Effector memory CD4-positive, alpha-beta T cell (primary cell): ENCODE measurements at places on chromosomes 6 and 20.
A peak's percentile ranks its signal among the peaks of the same experiment; 100 is the strongest.

DNA sequence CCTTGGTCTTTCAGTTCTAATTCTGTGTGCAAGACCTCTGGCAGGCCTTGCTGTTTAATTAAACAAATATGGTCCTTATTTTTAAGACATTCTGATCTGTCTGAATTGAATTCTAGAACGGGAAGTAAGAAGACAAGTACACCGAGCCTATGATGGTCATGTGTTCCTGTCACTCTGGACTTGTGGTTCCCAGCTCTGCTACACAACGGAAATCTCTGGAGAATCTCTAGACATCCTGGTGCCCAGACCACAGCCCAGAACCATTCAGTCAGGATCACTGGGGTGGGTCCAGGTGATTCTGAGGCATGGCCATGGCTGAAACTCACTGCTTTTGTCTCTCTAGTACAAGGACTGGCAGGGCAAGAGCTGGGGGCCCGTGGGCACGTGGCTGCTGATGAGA is 15.9 kb upstream of the KCNK16 start:
- no peak for DNase-seq

GRCh38 chr6:134822920-134823709 is 126.8 kb downstream of the ALDH8A1 start:
- DNase-seq, result no peak

- no peak for DNase-seq
Measured at GRCh38 chr6:139240161-139241010, 51.4 kb downstream of the TXLNB start.

DNA sequence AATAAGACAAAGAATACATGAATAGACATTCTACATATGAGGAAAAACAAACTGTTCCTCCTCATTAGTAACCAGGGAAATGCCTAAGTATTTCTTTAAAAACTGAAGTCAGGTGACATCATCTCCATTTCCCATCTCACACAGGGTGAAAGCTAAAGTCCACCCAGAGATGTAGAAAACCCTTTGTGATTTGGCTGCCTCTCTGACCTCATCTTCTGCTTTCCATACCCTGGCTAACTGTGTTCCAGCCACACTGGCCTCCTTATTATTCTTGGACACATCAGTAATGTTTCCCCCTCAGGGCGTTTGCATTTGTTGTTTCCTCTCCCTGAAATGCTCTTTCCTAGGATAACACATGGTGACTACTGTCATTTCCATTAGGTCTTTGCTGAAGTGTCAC is 40.4 kb downstream of the ESF1 start:
- no peak for DNase-seq

DNA sequence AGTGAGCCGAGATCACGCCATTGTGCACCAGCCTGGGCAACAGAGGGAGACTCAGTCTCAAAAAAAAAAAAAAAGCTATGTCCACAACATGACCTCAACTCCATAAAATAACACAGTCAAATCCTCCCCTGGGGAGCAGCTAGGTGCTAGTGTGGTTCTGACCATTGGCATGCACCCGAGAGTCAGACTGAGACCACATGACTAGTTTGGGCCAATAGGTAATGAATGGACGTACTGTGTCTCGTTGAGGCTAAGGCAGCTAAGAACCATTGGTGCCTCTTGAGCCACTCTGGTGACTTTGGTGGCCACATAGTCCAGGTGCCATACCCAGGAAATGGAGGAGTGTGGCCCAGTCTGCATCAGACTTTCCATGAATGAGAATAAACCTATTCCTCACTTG is 40.3 kb downstream of the ATP9A start:
- DNase-seq, result no peak

GRCh38 chr20:17314264-17314663 is 87.4 kb downstream of the PCSK2 start:
- DNase-seq, result no peak

- DNase-seq, result no peak
Measured at GRCh38 chr6:148700047-148700715, 46.6 kb upstream of the UST start.

GRCh38 chr20:34978092-34978744 is 22.6 kb downstream of the MYH7B start:
- no peak for DNase-seq

- no peak for DNase-seq
Measured at GRCh38 chr20:3753501-3754275, 13.9 kb downstream of the ADISSP start.

DNA sequence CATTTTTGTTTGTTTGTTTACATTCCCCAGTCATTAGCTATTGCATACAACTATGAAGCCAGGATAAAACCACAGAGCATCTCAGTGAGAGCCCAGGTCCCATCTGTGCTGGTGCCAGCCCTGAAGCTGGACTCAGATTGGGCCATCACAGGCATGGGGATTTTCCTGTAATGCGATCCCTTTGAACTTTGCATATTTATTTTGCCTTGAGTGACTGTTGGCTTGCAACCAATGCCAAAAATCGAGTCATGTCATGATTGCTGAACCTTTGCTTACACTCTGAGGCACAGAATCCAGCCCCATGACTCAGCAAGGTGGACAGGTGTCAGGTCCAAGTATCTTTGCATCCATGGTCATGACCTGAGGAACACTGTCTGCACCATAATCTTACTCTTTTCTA is 46.2 kb upstream of the GGTLC1 start:
- no peak for DNase-seq

GRCh38 chr20:17835934-17836300 is 132.7 kb downstream of the SNX5 start:
- DNase-seq, result no peak

DNA sequence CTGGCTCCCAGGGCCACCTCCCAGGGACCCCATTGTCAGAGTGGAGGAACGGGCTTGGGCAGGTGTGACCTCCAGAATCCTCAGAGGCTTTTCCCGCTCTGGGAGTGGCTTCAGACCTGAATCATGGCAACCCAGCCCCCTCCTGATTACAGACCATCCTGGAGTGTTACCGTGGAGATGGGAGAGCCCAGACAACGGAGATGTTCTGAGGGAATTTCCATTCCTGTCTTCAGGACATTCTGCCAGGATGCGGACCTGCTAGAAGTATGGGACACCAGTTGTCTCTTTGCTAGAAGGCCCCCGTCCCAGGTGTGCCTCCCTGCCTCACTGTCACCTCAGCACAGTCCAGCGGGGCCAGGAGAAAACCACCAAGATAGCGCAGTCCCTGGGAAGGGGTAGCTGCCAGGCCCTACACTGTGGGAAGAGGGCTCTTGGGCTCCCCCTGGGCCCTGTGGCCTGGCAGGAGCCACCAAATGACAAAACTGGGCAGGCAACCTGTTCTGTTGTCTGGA is 109.9 kb downstream of the PSMB1 start:
- DNase-seq, result no peak

GRCh38 chr6:106356378-106356777 is 4.1 kb upstream of the CRYBG1 start:
- no peak for DNase-seq

- no peak for DNase-seq
Measured at GRCh38 chr6:80186082-80186481, 79.6 kb downstream of the BCKDHB start.

- DNase-seq, result no peak
Measured at GRCh38 chr6:159061146-159061545, 16.4 kb upstream of the TAGAP start.

DNA sequence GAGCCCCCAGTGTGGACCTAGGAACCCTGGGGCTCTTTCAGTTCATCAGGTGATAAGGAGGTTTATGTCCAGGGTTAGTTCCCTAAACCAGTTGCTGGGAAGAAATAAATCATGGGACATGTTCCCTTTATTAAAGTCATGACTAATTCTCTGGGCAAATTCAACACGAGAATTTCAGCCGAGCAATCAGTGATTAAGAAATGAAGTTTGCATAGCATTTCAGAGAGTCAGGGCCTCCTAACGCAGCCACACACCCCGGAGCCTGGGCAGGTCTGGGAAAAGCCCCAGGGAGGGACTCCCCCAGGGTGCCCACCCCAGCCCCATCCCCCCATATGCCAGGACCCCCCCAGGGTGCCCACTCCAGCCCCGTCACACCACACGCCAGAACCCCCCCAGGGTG is 20.1 kb downstream of the SLCO4A1 start:
- no peak for DNase-seq

DNA sequence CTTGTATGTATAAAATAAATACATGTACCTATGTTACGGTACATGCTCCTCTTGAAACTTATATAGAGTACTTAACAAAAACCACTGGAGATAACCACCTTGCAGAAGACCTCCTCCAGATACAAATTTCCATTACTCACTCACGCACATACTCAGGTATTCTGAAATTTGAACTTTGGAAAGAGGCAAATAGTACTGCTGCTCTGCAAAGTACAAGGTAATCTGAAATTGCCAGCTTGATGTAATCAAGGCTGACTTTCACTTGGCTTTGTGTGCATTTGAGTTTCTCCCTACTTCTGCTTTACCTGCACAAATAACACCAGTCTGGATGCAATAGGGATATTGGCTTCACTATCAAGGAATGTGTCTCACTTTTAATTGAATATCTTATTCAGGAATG is 123.6 kb downstream of the FOXA2 start:
- no peak for DNase-seq

GRCh38 chr6:158828807-158829206 is 9.6 kb upstream of the EZR start:
- no peak for DNase-seq

DNA sequence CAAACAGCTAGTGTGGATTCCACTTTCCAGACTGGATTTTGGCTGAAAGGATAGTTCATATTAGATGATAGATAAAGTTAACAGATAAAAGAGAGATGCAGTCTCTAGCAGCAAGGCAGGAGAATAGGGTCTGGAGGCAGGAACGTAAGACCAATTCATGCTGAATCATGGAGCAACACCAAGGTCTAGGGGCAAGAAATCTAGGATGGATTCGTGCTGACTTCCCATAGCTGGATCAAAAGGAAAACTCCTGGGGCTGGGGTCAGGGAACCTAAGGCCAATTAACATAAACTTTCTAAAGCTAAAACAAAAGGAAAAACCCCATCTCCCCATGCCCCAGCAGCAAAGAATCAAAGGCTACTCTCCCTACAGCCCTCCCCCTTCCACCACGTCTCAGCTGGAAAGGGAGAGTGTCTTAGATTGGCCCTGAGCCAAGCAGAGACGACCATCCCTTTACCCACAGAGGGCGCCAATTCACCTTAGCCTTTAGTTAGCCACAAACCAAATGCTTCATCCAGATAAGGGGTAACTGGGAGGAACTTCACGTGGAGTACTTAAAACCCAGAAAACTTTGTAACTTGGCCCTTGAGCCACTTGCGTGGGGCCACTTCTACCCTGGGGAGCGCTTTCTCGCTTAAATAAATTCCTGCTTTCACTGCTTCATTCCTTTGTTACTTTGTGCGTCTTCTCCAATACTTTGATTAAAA is 7.6 kb downstream of the TREM1 start:
- peak; percentile 8 for DNase-seq

DNA sequence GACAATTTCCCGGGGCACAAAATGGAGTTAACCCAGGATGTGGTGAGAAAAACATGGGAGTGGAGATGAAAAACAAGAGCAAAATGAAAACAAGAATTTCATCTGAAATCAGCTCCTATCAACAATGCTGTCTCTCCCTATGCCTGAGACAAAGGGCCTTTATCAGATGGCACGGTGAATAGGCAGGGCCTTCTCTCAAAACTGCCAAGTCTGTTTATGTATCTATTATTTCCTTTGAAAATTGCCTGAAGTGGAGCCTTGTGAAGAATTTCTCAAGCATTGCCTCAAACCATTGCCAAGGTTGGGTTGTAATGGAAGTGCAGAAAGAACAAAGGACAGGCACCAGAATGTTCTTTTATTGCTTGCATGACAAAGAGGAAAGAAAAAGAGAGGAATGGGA is 74.7 kb downstream of the BTBD3 start:
- DNase-seq, result no peak

DNA sequence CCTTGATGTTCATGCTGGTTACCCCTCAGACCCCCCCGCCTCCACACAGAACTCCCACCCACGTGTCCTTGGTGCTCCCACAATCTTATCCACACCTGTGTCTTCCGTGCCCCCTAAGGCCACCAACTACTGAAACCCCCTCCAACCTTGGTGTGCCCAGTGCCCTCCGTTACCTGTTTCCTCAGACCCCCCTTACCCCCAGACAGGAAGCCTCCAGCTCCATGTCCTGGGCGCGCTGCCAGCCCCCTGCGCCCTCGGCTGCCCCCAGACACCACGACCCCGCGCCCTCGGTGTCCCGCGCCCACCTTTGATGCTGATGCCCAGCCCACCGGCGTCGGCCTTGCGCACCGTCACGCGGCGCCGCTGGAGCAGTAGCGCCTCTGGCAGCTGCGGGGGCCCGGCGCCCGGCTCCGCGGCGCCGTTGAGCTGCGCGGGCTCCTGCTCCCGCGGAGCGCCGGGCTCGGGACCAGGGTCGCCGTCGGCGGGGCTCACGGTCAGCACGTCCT is 504 bp downstream of the SNTA1 start:
- no peak for DNase-seq

DNA sequence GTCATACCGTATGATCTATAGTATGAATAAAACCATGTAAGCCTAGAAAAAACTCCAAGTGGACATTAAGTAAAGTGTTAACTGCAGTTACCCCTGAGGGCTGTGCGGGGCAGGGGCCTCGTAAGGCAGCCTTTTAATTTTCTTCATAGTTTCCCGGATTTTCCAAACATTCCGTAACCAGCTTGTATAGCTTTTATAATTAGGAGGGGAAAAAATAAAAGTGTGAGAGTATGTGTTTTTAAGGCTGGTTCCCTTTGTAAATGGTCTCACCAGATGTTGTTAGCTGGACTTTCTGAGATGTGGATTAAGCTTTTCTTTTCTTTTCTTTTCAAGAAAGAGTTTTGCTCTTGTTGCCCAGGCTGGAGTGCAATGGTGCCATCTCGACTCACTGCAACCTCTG is 7.0 kb downstream of the KIAA1755 start:
- DNase-seq, result no peak

- DNase-seq, result no peak
Measured at GRCh38 chr20:1927217-1927616, 32.0 kb downstream of the SIRPA start.

DNA sequence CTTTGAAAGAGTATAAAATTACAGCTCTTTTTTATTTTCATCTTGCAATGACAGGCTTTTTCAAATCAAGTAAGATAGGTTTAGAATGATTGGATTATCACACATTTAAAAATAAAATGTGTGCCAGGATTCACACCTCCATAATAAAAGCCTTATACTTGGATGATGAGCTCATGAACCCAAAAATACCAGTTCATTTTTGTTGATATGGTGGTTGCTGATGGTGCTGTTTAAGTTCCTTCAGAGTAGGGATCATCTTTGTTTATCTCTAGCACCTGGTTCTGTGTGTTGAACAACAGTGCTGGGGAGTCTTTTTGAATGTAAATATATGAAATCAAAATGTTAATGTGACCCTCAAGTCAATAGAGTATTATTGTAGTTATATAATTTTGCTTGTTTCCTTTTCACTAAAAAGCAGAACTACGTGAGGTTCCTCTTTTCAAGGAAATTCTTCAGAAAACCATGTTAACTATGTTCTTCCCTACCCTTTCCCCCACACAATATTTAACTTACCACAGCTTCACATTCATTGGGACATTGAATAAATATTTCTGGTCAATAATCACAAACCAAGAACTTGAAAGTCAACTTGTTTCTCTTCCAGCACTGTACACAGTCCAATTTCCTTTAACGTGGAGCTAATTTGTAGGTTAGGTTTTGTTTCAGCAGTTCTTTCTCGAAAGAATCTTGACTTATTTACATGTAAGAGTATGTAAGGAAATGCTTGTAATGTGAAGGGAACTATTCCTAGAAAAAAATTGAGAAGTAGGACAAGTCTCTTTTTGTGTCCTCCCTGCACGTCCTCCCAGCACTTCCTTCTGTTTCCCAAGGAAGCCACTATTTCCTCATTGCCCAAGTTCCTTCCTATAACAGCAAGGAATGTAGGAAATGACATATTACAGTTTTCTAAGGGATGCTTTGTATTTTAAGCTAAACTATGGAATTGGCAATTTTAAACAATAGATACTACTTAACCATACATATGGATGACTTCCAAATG is 945.9 kb upstream of the CITED2 start:
- DNase-seq, result no peak
